ENCODE measurements at places on chromosomes 11 and 22.

- no peaks in the 10 kb centered on the region for H3K36me3 ChIP-seq
These were observed 15.6 kb downstream of the TBC1D10A start for GRCh38 chr22:30310881-30311771.

GRCh38 chr22:24994070-24994763 is 41.7 kb downstream of the KIAA1671 start:
- no peaks in the 10 kb centered on the region for H3K4me1 ChIP-seq
- no peak for DNase-seq
- H3K36me3 ChIP-seq: no peaks in the 10 kb centered on the region
- no peak overlapping the region for H3K4me3 ChIP-seq

DNA sequence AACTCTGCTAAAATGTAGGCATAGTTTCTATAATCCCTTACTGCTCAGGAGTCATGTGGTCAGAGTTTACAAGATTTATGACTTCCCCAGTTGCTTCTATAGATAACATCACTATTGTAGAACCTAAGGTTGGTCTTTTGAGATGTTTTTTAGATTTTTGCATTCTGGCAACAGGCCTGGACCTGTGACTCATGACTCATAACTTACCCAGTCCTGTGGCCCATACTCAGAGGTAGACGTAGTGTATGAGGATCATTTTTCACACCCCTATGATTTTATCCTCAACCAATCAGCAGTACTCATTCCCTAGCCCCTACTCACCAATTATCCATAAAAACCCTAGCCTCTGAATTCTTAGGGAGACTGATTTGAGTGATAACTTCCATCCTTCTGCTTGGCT is 384.4 kb upstream of the DDI1 start:
- H3K36me3 ChIP-seq: no peaks in the 10 kb centered on the region
- DNase-seq: no peak
- H3K4me1 ChIP-seq: no peaks in the 10 kb centered on the region
- no peak overlapping the region for H3K27ac ChIP-seq
- no peaks in the 10 kb centered on the region for H3K27me3 ChIP-seq

DNA sequence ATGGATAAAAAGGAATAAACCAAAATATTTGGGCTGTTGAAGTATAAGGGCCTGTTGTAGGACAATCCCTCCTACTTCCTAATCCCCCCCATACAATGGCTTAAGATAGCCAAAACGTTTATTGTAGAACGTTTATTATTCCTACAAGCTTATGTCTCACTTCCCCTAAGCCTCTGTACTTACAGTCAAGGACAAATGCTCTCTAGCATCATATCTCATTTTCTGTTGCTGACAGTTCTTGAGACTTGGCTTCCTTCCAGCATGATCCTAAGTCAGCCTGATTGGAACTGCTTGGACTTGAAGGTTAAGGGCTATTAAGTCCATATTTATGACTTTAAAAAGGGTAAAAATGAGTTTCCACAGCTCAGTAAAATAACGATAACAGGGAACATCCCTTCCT is 8.8 kb downstream of the MISFA start:
- peaks cover 4% of the 10 kb centered on the region for H3K36me3 ChIP-seq
- H3K4me3 ChIP-seq: no peak overlapping the region
- no peaks in the 10 kb centered on the region for H3K27me3 ChIP-seq
- no peak for DNase-seq

DNA sequence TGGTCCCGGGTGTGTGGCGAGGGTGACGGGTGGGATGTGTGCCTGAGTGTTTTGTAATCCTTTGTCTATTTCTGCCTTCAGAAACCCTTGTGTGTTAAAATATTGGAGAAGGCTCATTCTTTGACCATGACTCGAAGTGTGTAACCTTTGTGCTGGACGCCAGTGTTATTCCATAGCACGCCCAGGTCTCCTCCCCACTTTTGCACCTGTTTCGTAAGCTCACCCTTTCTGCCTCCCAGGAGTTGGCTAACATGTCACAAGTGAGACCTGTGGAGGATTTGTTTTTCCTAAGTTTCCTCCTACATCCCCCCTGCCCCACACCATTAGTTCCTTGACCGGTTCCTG is 382 bp downstream of the C11orf54 start:
- H3K27me3 ChIP-seq: no peaks in the 10 kb centered on the region
- peaks cover 48% of the 10 kb centered on the region for H3K4me1 ChIP-seq
- peaks cover 13% of the 10 kb centered on the region for H3K36me3 ChIP-seq
- H3K27ac ChIP-seq: peak overlapping the region; percentile 98
- peak; percentile 88 for DNase-seq

- no peaks in the 10 kb centered on the region for H3K27me3 ChIP-seq
- no peak overlapping the region for H3K4me3 ChIP-seq
- no peaks in the 10 kb centered on the region for H3K36me3 ChIP-seq
- peaks cover 57% of the 10 kb centered on the region for H3K4me1 ChIP-seq
These were observed 23.8 kb downstream of the UPB1 start for GRCh38 chr22:24518771-24519485.

Data from Caco-2 (cell line).